Left lung (tissue), 14 donors: ENCODE measurements at places on chromosomes 12 and 14. TPM values are rescaled to one million over a fixed set of nuclear protein-coding genes. Genes with fewer than 3 reads are reported as not detected.

GRCh38 chr14:91891721-91892220 is 24.4 kb upstream of the TC2N start:
- no peak for DNase-seq

DNA sequence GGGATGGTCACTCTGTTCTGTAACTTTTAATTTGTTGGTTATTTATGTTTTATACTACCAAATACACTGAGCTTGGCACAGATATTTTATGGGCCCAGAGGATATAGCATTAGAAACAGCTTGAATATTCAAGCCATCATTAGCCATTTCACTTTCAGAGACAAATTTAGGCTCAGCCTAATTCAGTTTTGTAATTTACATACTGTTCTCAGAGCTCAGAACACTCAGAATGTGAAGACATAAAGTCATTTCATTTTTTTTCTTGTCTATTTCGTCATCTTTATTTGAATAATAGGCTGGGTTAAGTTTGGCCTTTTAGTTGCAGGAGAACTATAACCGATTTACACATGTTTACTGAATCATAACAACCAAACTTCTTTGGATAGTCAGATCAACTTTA is 361.7 kb downstream of the SNAPC1 start:
- DNase-seq = no peak

The LMNTD1 gene
- 2.1 TPM for polyA plus RNA-seq

The PZP gene
- 3.3 TPM for polyA plus RNA-seq

GRCh38 chr14:70641548-70642302 is at the start of gene TTC9:
Gene TTC9, plus strand, starts transcription at chr14:70641916. Its CDS starts 214 bp downstream, at chr14:70642130.
- DNase-seq = no peak

The P2RX2 gene
- 5.9 TPM for polyA plus RNA-seq

- peak; percentile 50 for DNase-seq
Measured at GRCh38 chr12:10562306-10562933, 51.0 kb downstream of the MAGOHB start.

- DNase-seq = no peak
Measured at GRCh38 chr14:60215520-60216420, 33.3 kb upstream of the PPM1A start.

GRCh38 chr14:58752289-58752688 is 114.5 kb downstream of the DACT1 start:
- peak; percentile 57 for DNase-seq

DNA sequence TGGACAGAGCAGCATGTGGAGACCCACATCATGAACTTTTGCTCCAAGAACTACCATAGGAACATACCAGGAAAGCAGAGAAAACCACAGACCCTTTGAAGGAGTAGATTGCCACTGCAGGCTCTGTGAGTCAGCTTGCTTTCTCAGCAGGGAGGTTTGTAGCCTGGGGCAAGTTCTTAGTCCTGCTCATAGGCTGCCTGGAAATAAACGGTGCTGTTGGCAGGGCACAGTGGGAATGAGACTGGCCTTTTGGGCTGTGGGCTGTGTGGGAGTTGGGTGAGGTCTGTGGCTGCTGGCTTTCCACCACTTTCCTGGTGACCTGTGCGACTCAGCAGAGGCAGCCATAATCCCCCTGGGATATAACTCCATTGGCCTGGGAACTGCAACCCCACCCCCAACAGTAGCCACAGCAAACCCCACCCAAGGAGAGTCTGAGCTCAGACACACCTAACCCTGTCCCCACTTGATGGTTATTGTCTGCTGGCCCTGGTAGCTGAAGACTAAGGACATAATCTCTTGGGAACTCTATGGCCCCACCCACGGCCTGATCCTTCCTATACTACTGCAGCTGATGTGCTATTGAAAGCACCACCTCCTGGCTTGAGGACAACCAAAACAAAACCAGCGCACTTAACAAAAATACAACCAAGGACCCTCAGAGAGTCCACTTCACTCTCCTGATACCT is 192.1 kb upstream of the GARIN6 start:
- no peak for DNase-seq

DNA sequence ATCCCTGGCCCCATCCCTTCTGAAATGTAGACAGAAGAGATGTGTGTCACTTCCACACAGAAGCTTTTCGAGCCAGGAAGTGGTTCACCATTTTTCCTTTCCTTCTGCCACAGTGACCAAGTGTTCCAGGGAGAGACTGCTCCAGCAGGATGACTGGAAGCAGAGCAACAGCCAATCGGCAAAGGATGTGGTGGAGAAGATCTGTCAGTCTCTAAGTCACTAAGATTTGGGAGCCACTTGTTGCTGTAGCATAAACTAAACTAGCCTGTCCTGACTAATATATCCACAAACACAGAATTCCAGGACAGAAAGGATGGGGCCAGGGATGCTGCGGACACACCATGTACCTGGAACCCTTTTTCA is 42.9 kb downstream of the DUSP6 start:
- no peak for DNase-seq

The ANKRD33 gene
- polyA plus RNA-seq = not detected

- DNase-seq = no peak
Measured at GRCh38 chr14:96091941-96092411, 52.8 kb downstream of the C14orf132 start.

GRCh38 chr12:86134561-86134960 is 121.6 kb downstream of the MGAT4C start:
- no peak for DNase-seq

DNA sequence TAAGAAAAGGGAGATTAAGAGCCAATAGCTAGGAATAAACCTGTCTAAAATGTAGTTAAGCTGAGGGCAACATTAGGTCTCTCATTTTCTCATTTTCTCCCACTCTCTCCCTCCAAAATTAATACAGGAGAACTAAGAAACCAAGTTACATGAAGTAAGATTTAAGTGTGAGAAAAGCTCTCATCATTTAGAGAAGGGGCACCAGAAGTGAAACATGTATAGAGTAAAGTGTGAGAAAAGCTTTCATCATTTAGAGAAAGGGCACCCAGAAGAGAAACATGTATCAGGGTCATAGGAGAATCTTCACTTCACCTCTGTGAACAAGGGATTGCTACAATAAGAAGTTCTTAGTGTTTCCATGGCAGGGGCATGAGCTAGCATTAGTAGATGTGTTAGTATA is 132.4 kb upstream of the CNTN1 start:
- DNase-seq = no peak

GRCh38 chr12:104896146-104896545 is 61.9 kb downstream of the SLC41A2 start:
- no peak for DNase-seq

DNA sequence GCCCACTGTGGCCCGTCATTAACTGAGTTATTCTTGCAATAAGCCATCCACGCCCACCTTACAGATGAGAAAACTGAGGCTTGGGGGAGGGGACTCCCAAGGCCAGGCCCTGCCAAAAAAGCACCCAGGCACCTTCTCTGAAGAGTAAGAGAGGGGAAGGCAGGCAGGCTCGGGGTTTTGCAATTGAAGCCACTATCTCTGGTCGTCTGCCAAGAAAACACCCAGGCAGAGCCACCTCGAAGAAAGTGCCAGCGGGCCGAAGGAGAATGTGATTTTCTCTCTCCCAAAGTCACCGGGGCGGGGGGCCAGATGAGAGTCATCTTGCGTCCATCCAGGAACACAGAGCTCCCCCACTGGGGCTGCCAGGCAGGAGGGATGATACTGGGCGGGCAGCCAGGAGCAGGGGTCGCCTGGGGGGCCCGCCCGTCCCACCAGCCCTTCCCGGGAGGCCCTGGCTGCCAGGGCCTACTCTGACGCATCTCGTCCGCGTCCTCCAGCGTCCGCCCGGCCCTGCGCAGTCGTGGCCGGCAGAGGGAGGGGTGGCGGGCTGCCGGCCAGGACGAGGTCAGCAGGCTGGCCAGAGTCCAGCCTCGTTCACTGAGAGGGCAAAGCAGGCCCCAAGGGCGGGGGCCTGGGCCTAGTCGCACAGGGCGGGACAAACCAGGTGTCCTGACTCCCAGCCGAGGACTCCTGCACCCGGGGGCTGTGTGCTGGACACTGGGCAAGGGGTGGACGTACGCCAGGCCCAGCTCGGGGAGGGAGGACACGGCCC is 74.3 kb downstream of the RFLNA start:
- DNase-seq = peak; percentile 92

The FLVCR2 gene
- polyA plus RNA-seq = 7.6 TPM

- no peak for DNase-seq
Measured at GRCh38 chr14:75022655-75023054, 19.9 kb downstream of the EIF2B2 start.

- DNase-seq = no peak
Measured at GRCh38 chr12:6265038-6265405, 45.5 kb upstream of the PLEKHG6 start.

DNA sequence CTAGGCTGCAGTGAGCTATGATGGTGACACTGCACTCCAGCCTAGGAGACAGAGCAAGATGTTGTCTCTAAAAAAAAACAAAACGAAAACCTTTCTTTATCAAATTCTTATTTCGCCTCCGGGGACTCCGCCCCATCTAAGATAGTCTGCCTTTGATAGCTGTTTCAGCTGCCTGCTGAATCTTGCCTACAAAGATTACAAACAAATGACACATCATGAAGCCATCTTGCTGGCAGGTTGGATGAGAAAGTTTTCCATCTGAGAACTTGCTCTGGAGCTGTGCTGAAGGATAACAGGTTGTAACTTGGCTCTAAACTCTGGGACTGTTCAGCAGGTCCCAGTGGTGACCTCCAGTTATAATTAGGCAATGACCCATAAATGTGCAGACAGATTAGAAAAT is 41.8 kb upstream of the AEBP2 start:
- no peak for DNase-seq

GRCh38 chr14:47346849-47347248 is 328.6 kb downstream of the MDGA2 start:
- DNase-seq = no peak

- DNase-seq = no peak
Measured at GRCh38 chr12:108226866-108227265, 97.8 kb downstream of the WSCD2 start.

DNA sequence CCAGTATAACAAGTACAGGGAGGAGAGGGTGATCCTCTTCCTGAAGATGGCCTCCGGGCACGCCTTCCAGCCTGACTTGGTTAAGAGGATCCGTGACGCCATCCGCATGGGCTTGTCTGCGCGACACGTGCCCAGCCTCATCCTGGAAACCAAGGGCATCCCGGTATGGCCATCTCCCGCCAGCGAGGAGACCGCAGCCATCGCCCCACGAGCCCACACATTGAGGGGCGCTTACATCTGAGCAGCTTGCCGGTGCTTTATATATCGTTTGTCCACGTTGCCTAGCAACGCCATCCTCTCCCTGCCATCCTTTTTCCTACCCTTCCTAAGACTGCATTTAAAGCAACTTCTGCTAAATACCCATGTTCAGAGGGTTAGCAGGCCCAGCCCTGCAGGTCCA is 71.5 kb downstream of the AACS start:
- DNase-seq = no peak

DNA sequence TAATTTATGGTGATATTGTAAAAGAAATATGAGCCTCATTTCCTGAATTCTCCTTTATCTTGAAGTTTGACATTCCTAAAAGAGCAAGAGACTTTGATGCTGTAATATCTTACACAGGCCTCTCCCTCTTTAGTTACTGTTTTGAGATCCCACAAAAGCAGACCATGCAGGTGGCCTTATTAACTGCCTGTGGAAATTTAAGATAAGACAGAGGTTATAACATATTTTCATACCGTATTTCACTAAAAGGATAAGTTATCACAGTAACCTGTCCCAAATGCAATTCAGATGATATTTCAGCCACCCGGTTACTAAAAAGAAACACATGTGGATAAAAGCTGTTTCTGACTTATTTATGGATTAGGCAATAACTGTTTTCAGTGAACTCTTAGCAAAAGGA is 150.1 kb downstream of the NAV3 start:
- no peak for DNase-seq

The VSIG10 gene
- 35.4 TPM for polyA plus RNA-seq

The JAG2 gene
- polyA plus RNA-seq = 14.1 TPM

- DNase-seq = no peak
Measured at GRCh38 chr12:22272335-22273151, 62.0 kb downstream of the ST8SIA1 start.

GRCh38 chr14:92495027-92495426 is 18.6 kb upstream of the RIN3 start:
- no peak for DNase-seq

The LGMN gene
- polyA plus RNA-seq = 98.5 TPM

The SLC38A4 gene
- 6.3 TPM for polyA plus RNA-seq

The XRCC3 gene
- 16.9 TPM for polyA plus RNA-seq

The IFT81 gene
- 40.9 TPM for polyA plus RNA-seq

DNA sequence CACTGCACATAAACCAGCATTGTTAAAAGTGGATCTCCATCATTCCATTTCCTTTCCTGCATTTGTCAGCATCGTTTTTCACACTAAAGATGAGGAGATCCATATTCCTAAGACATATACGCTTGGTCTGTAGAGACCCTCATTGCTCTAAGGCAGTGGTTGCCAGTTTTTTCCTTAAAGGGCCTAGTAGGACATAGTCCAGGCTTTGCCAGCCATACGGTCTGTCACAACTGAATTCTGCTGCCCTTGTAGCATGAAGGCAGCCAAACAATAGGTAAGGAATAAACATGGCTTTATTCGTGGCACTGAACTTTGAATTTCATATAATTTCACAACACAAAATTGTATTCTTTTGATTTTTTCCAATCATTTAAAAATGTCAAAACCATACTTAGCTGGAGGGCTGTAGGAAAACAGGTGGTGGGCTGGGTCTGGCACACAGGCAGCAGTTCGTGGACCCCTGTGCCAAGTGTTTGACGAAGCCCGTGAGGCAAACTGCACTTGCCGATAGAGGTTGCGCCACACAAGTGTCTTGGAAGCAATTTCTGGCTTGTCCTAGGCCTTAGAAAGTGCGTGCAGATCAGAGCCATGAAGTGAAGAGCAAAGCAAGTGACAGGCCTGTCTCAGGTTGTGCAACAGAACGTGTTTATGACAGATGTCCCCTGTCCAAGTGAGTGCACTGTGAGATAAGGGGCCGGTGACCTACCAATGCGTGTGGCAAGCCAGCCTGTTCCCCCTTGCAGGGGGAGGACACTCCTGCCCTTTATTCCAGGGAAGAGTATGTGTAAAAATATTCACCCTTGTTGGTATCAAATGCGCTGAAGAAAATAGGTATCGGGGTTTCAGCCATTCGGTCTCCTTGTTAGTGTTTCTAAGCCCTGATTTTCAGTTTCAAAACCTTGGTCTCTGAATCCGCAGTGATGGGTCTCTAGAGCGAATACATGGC is 916 bp upstream of the CHPT1 start:
- no peak for DNase-seq

The PRKCH gene
- 37.9 TPM for polyA plus RNA-seq

The CD69 gene
- polyA plus RNA-seq = 7.0 TPM

DNA sequence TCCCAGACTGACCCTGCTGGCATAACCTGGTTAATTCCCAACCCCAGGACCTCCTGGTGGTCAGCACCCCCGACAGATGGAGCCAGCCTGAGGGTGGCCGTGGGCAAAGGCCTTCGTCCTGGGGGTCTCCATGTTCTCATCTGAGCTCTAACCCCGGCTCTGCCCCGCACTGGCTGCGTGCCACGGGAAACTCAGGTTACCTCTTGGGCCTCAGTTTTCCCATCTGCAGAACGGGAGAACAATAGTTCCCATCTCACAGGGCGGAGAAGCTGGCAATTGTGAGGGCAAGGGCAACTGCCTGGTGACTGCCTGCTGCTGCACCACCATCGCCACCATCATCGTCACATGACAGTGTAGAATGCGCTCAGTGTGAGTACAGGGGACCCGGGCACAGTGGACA is 77.9 kb downstream of the RFLNA start:
- no peak for DNase-seq

The CD163 gene
- polyA plus RNA-seq = 15.5 TPM

- DNase-seq = no peak
Measured at GRCh38 chr14:92976268-92976667, 53.3 kb downstream of the CHGA start.

The KRT2 gene
- not detected for polyA plus RNA-seq

The TBC1D30 gene
- 13.5 TPM for polyA plus RNA-seq

GRCh38 chr14:51865953-51866747 is 5.7 kb downstream of the GNG2 start:
- no peak for DNase-seq
